Keratinocyte (primary cell): ENCODE measurements at places on chromosomes 12 and 14.

GRCh38 chr14:97704316-97704885 is 907.2 kb downstream of the VRK1 start:
- no peak for DNase-seq
- no peaks in the 10 kb centered on the region for H3K27me3 ChIP-seq
- H3K36me3 ChIP-seq, result no peaks in the 10 kb centered on the region

DNA sequence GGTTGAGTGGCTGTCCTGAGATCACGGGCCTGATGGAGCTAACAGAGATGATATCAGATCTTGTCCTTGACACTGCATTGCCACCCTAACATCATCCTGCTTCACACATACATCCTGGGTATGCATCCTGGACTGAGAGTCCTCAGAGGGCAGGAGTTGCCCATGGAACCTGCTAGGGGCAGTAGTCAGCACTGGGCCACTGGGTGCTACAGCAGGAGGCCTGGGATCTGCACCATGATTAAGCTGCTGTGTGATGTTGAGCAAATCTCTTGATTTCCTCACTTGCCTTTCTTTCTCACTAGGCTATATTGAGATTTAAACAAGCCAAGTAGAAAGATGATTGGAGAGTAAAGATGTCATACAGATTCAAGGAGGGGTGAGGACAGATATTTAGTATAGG is 22.1 kb upstream of the EIF4B start:
- H3K27me3 ChIP-seq, result no peaks in the 10 kb centered on the region
- H3K27ac ChIP-seq, result no peak overlapping the region
- no peaks in the 10 kb centered on the region for H3K36me3 ChIP-seq
- H3K4me3 ChIP-seq, result no peak overlapping the region
- DNase-seq, result no peak

GRCh38 chr12:10042167-10042566 is 11.7 kb downstream of the CLEC9A start:
- no peak overlapping the region for H3K4me3 ChIP-seq
- H3K27me3 ChIP-seq, result no peaks in the 10 kb centered on the region
- H3K4me1 ChIP-seq, result no peaks in the 10 kb centered on the region
- H3K27ac ChIP-seq, result no peak overlapping the region
- no peaks in the 10 kb centered on the region for H3K36me3 ChIP-seq

DNA sequence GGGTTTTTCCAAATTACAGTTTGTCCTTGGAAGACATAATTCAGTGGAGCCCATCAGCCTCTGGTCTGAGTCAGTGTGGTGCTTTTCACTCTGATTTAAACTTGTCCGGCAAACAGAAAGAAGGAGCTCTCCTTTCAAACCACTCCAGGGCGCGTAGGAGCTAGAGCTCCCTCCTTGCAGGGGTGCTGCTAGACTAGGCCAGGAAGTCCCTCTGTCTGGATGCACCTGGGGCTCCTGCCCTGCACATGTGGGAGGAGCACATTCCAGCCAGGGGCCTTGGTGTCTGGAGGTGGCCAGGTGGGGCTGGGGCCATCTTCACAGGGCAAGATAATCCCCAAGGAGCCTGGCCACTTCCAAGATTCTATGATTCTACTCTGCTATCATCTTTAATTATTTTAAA is 3.1 kb downstream of the SERPINA3 start:
- H3K4me1 ChIP-seq, result peaks cover 3% of the 10 kb centered on the region
- no peak overlapping the region for H3K4me3 ChIP-seq
- H3K27ac ChIP-seq, result no peak overlapping the region
- DNase-seq, result no peak
- H3K27me3 ChIP-seq, result no peaks in the 10 kb centered on the region
- H3K36me3 ChIP-seq, result no peaks in the 10 kb centered on the region

DNA sequence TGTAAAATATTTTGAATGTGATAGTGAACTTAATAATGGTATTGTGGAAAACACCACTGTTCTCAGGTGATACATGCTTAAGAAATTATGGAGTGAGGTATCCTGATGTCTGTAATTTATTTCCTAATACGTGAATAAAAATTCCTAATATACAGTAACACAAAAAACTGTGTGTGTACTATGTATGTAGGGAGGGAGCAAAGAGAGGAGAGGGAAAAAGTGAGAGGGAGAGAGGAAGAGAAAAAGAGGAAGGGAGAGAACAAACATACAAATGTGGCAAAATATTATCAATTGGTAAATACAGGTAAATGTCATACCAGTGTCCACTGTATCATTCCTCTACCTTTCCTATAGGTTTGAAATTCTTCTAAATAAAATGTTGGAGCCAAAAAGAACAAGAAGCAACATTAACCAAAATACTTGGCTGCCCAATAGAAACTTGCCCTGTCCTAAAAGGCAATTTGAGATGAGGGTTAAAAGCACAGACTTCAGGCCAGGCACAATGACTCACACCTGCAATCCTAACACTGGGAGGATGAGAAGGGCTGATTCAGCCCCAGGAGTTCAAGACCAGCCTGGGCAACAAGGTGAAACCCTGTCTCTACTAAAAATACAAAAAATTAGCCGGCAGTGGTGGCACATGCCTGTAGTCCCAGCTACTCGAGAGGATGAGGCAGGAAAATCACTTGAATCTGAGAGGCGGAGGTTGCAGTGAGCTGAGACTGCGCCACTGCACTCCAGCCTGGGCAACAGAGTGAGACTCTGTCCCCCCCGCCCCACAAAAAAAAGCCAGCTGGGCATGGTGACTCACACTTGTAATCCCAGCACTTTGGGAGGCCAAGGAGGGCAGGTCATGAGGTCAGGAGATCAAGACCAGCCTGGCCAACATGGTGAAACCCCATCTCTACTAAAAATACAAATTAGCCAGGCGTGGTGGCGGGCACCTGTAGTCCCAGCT is 14.5 kb downstream of the R3HDM2 start:
- no peak overlapping the region for H3K4me3 ChIP-seq
- H3K27me3 ChIP-seq, result no peaks in the 10 kb centered on the region
- H3K4me1 ChIP-seq, result peaks cover 2% of the 10 kb centered on the region
- no peak overlapping the region for H3K27ac ChIP-seq
- H3K36me3 ChIP-seq, result no peaks in the 10 kb centered on the region

GRCh38 chr12:30797689-30798088 is 42.9 kb upstream of the CAPRIN2 start:
- no peak overlapping the region for H3K27ac ChIP-seq
- no peaks in the 10 kb centered on the region for H3K27me3 ChIP-seq
- no peak for DNase-seq
- H3K4me3 ChIP-seq, result no peak overlapping the region
- no peaks in the 10 kb centered on the region for H3K36me3 ChIP-seq
